ENCODE measurements at places on chromosomes 13 and 19.

DNA sequence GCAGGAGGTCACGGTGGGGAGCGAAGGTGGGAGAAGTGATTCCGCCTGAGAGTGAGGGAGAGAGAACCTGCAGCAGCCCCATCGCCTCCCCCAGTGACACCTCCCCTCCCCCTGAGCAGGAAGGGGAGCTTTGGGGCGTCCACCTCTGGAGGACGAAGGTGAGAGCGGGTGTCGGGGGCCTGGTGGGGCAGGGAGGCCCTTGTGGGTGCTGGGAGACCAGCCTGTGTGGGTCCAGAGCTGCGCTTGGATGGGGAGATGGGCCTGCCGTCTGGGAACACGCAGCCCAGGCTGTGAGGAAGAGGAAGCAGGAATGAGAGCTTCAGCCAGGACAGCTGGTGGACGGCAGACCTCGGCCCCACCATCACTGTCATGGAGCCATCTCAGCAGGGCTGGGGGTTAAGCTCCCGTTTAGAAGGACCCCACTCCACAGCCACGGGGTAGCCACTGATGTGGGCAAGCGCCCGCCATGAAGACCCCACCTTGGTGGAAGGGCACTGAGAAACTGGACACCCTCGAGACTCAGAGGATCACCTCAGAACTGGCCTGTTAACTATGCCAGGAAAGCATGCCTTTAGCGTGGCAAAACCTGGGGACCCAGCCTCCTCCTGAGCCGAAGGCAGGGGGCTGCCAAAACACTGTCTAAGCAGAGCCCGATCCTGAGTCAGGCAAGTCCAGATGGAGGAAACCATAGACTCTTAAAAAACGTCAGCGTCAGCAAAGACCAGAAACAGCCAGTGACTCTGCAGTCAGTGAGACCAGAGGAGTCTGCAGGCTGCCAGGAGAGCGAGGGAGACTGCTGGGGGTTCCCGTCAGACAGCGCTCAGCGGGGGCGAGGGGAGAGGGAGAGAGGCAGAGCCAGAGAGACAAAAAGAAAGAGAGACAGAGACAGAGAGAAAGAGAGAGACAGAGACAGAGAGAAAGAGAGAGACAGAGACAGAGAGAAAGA is 6.4 kb upstream of the PROZ start:
- peak; percentile 16 for DNase-seq

GRCh38 chr13:34695063-34695462 is 247.0 kb upstream of the NBEA start:
- no peak for DNase-seq

GRCh38 chr13:50916701-50917184 is 7.2 kb downstream of the RNASEH2B start:
- DNase-seq = no peak

DNA sequence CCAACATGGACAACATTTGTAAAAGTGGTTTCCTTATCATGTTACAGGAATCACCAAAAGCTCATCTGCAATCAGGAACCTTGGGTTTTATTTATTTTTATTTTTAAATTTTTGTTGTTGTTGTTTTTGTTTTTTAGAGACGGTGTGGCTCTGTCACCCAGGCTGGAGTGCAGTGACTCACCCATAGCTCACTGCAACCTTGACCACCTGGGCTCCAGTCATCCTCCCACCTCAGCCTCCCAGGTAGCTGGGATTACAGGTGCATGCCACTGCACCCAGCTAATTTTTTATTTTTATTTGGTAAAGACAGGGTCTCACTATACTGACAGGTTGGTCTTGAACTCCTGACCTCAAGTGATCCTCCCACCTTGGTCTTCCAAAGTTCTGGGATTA is 13.6 kb upstream of the SERP2 start:
- no peak for DNase-seq

DNA sequence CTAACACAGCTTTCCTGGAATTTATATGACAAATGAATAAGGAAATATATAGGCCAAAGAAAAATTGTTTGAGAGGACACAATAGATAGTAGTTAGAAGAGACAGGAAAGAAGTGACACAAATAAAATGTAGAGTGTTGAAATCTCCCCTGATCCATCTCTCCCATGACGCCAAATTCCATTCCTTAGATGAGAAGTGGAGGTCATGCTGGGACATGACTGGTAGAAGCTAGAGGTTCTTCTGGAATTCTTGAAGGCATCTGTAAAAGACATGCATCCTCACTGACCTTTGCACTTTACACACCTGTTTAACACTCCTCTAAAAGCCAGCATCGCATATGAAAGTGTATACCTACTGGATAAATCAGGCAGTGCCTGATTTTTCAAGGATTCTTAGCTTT is 67.8 kb downstream of the DGKH start:
- no peak for DNase-seq

- DNase-seq = no peak
Observed at GRCh38 chr13:103528437-103528836, 462.2 kb upstream of the SLC10A2 start.

Measured in activated CD4-positive, alpha-beta memory T cell treated with anti-CD3 and anti-CD28 coated beads, Interleukin-2, amount 10 ng/mL, durations not matched to agents 7 days and 5 days (primary cell).